ENCODE measurements at places on chromosomes 13 and 19. TPM values are rescaled to one million over a fixed set of nuclear protein-coding genes. Genes with fewer than 3 reads are reported as not detected.
A peak's percentile ranks its signal among the peaks of the same experiment; 100 is the strongest.

COL5A3 gene
- total RNA-seq, result 0.38 TPM

ZNF835 gene
- not detected for total RNA-seq

PRR22 gene
- 2.0 TPM for total RNA-seq

MISP3 gene
- 0.34 TPM for total RNA-seq

WDR87 gene
- total RNA-seq, result 0.03 TPM

ADGRE1 gene
- total RNA-seq, result 0.16 TPM

SBK3 gene
- 0.32 TPM for total RNA-seq

ATP4A gene
- total RNA-seq, result not detected

ZSCAN4 gene
- not detected for total RNA-seq

SLITRK1 gene
- total RNA-seq, result not detected

RXFP2 gene
- total RNA-seq, result 0.16 TPM

GRCh38 chr19:47243364-47243775, 12.4 kb upstream of the BBC3 start:
- DNase-seq, result no peak

DNA sequence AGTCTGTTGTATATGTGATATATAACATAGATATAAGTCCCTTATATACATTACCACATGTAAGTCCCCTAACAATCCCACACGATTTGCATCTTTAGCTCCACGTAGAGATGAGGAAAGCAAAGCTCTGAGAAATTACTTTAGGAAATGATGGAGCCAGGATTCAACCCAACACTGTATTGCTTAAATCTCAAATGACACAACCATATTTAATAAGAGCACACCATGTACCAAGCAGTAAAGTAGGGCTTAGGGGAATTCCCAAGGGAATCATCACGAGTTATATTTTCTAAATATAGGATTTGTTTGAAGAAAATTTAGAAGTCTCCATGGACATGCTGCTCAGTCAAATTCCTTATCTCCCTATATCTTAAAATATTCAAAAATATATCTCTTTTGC, 61.3 kb upstream of the POMP start:
- DNase-seq, result no peak

DNA sequence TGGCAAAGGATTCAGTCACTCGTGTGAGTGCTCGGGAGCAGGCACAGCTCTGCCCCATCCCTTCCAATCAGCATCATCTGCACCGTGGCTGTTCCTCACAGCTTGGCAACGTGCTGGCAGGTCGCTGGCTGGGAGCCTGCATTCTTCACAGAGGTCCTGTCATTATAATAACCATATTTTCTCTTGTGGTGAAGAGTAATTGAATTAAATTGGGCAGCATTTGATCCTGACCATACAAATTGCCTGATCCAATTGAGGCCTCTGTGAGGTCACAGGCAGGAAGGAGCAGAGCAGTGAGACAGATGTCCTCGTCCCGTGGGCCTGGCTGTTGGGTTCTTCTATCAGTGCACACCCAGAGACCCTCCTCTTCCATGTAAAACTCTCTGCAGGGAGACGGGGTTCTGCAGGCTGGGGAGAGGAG, 407.8 kb downstream of the COG6 start:
- no peak for DNase-seq

DNA sequence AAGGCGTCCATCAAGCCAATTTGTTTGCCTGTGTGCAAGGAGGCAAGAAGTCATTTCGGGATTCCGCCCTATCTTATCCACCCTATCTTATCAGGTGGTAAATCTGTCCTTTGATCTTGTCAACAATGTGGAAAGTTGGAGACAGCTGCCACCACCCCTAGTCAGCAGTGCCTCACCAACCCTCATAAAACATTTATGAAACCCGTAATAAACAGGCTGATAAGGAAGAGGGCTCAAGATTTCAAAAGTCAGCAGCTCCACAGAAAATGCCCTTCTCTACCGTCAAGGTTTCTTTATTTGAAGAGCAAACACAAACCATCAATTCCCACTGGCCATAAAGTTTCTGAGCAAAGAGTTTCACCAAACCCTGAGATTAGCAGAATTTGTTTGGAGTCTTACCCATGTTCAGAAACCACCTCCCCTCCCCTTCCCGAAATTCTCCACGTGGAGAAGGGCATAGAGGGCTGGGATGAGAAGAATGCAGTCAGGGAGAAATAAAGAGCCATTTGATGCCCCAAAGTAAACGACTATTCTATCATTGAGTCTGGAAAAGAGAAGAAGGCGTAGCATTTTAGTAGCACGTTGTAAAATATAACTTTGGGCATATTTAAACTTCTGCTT, 196.0 kb upstream of the GPR12 start:
- no peak for DNase-seq

DNA sequence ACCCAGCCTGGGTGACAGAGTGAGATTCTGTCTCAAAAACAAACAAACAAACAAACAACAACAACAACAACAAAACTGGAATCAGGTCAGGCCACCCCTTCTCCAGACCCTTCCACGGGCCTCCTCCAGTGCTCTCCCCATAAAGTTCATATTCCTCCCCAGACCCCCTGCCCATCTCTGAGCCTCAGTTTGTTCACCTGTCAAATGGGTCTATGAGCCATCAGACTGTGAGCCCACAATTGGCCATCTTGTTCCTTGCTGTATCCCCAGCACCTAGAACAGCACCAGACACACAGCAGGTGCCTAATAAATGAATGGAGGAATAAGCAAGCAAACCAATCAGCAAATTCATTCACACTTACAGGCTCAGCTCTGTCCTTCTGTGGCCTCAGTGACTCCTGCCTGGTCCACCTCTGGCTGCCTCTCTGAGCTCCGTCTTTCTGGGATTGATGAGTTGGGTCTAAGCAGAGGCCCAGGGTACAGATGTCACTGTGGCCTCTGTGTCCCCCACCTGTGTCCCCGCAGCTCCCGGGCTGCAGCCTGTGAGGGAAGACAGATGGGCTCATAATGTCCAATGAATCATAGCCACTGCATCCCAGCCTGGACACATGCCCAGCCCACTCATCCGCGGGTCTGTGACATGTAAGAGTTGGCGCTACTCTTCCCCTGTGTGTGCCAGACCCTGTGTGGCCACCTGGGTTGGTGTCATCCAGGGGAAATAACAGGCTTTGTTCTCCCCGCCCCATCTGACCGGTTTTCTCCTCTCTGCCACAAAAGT, 19.6 kb upstream of the PTPRS start:
- DNase-seq, result no peak

- DNase-seq, result no peak
These were observed 45.7 kb upstream of the SPRY2 start for GRCh38 chr13:80386592-80386991.

DNA sequence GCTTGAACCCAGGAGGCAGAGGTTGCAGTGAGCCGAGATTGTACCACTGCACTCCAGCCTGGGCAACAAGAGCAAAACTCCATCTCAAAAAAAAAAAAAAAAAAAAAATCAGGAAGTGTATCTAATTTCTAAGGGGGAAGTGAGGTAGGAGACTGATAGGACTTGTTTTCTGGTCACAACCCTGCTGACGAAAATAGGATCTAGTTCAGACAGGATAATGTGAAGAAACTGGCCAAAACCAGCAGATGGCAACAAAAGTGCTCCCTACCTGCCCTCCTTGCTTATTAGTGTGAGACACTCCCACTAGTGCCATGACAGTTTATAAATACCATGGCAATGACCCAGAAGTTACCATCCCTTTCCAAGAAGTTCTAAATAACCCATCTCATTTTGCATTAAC, 36.0 kb upstream of the KPNA3 start:
- no peak for DNase-seq

GRCh38 chr13:27296496-27296895, 25.9 kb downstream of the RASL11A start:
- no peak for DNase-seq

DNA sequence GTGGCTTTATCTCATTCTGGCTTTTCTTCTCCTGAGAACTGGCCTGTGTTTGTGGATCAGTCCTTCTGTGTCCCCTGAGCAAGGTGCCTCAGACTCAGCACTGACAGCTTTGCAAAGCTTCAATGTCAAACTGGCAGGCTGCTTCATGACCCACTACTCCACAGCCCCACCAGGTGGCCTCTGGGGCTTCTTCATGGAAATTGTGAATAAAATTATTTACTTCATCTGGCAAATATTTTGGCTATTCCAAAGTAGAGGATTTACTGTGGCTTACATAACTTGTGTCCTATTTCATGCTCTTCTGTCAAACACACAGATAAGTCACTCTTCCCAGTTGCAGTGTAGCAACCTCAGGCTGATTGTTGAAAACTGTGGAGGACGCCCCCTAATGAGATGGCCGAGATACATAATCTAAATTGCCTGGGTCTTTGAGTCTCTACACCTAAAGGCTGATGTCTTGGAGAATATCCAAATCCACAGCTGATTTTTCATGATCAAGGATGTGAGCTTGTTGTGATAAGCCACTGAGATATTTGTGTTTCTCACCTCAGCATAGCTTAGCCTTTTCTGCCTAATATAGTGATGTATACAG, 721.9 kb upstream of the SLC10A2 start:
- DNase-seq, result no peak

GRCh38 chr19:4604912-4605311, 34.4 kb upstream of the TNFAIP8L1 start:
- no peak for DNase-seq

- DNase-seq, result no peak
These were observed 106.8 kb downstream of the LACC1 start for GRCh38 chr13:43986421-43986981.

GRCh38 chr13:32728327-32728726, 142.1 kb downstream of the PDS5B start:
- DNase-seq, result no peak

DNA sequence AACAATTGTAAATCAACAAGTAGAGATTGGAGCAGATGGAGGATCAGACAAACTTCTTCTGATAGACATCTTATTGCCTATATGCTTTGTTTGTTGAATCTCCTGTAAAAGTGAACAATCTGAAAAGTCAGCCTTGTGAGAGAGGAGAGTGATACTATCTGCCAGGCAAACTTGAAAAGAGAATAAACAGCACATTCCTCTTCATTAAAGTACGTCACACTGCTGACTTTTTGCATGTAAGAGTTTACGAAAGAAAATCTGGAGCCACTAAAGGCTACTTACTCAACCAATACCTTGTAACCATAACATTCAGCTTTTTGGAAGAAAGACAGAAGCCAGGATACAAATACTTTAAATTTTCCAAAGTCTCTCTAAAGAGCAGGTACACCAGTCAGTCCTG, 42.5 kb downstream of the EDNRB start:
- no peak for DNase-seq

- DNase-seq, result no peak
These were observed 38.8 kb downstream of the SERP2 start for GRCh38 chr13:44412346-44412935.

GRCh38 chr19:50759886-50760285, 10.4 kb upstream of the GPR32 start:
- no peak for DNase-seq

- DNase-seq, result no peak
These were observed 353.8 kb downstream of the ENOX1 start for GRCh38 chr13:43432958-43433357.

GRCh38 chr13:66665991-66666390, 564.1 kb downstream of the PCDH9 start:
- peak; percentile 44 for DNase-seq

GRCh38 chr19:42071247-42071646, 1.2 kb upstream of the GRIK5 start:
- no peak for DNase-seq

DNA sequence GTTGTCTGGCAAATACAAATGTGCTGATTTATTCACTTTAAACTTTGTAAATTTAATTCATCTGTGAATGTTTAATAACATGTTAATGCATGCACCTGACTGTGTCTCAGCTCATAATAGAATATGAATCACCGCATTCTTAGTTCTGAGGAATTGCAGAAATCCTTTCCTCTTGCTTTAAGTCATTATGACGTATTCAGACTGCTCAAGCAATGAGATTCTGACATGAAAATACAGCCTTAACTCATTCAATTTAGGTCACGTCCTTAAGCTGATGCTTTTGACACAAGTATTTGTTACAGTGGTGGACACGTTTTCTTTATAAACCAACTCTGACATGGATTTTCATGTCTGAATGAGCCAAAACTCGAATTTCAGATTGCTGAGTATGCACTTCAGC, 541.0 kb upstream of the KLF12 start:
- no peak for DNase-seq

DNA sequence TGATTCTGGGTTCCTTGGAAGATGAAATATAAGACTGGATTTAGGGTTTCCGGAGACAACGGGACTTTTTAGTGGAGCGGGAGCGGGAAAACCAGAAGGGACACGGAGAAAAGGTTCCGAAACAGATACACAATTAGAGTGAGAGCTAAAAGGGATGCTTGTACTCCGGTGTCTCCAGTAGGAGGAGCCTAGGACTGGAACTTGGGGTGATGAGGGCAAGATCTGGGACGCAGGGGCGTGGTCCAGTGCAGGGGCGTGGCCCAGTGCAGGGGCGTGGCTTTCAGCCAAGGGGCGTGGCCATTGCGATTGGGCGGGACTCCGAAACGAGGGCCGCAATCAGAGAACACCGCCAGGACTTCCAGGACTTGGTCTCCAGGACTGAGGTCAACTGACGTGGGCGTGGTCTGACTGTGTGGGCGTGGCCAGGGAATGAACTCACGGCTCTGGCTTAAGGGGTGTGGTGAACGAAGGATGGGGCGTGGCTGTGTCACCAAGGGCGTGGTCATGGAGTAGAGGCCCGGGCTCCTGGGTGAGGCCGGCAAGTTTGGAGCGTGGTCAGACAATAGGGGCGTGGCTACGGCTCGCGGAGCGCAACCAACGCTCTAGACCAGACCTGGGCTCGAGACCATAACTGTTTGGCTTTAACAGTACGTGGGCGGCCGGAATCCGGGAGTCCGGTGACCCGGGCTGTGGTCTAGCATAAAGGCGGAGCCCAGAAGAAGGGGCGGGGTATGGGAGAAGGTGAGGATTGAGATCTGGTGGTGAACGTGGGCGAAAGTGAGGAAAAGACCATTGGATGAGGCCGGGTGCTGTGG, at the start of gene DKKL1:
DKKL1 (plus strand) TSS at position 610 of the 815 bp plus-strand sequence; CDS start at position 732, 122 bp downstream.
- DNase-seq, result peak; percentile 100

- no peak for DNase-seq
These were observed 1.7 kb downstream of the UBXN6 start for GRCh38 chr19:4455719-4456475.

DNA sequence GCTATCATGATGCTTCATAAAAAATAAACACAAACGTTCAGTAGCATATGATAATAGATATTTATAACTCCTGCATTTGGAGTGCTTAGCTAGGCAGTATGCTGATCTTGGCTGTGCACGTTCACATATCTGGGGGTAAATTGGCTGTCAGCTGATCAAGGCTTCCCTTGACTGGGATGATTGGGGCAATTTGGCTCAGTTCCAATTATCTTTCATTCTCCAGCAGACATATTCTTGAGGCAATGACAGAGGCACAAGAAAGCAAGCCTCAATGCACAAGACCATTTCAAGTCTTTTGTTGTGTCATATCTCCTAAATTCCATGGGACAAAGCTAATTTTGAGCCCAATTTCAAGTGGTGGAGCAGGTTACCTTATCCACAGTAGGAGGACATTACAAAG, 142.0 kb downstream of the DLEU7 start:
- no peak for DNase-seq

DNA sequence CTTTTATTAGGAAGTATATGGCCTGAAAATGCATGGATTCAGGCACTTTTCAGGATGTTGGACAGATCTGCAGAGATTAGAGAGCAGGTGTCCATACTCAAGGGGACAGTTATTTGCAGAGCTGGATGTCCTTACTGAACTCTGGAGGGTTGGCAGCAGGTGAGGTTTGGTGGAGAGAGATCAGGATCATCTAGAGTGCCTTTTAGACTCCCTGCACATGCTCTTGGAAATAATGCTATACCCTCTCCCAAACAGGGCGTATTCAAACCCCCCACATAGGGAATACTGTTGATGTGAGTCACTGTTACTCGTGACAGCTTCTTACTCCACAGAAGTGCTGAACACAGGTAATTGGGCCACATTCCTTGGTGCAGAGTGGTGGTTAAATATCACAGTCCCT, 725.7 kb upstream of the SGCG start:
- no peak for DNase-seq
